ENCODE measurements at places on chromosomes 16 and 17. TPM values are rescaled to one million over a fixed set of nuclear protein-coding genes. Genes with fewer than 3 reads are reported as not detected.

TRAF4 gene
- total RNA-seq, result 86.4 TPM

EPN3 gene
- 0.17 TPM for total RNA-seq

ZSCAN10 gene
- not detected for total RNA-seq

GRB7 gene
- 4.2 TPM for total RNA-seq

STAT3 gene
- 93.7 TPM for total RNA-seq

AARSD1 gene
- total RNA-seq, result 55.6 TPM

INCA1 gene
- 1.3 TPM for total RNA-seq

PIP4K2B gene
- total RNA-seq, result 43.6 TPM

ZNF213 gene
- total RNA-seq, result 11.1 TPM

KRT12 gene
- not detected for total RNA-seq

LRRC37B gene
- 10.3 TPM for total RNA-seq

WSB1 gene
- total RNA-seq, result 66.2 TPM

MMP2 gene
- 13.8 TPM for total RNA-seq

FBXW10 gene
- 0.95 TPM for total RNA-seq

STX4 gene
- total RNA-seq, result 62.0 TPM

QRICH2 gene
- total RNA-seq, result 1.8 TPM

RND2 gene
- total RNA-seq, result 0.12 TPM

SCIMP gene
- total RNA-seq, result not detected

TMEM238L gene
- total RNA-seq, result not detected

CD300LB gene
- 0.12 TPM for total RNA-seq

WFDC1 gene
- total RNA-seq, result not detected

SLC38A8 gene
- total RNA-seq, result not detected

KRT40 gene
- total RNA-seq, result not detected

FBXW10B gene
- total RNA-seq, result 3.5 TPM

TTLL6 gene
- total RNA-seq, result 0.60 TPM

ADAM11 gene
- 2.7 TPM for total RNA-seq

CIITA gene
- 0.12 TPM for total RNA-seq

GLIS2 gene
- 31.1 TPM for total RNA-seq

MT4 gene
- not detected for total RNA-seq

ZNF689 gene
- total RNA-seq, result 9.0 TPM

GNG13 gene
- total RNA-seq, result not detected

CFAP97D1 gene
- not detected for total RNA-seq

RNF166 gene
- total RNA-seq, result 19.8 TPM

CACNG3 gene
- not detected for total RNA-seq

SHISA9 gene
- 0.06 TPM for total RNA-seq

CTU2 gene
- total RNA-seq, result 25.0 TPM
